Stimulated activated CD8-positive, alpha-beta memory T cell treated with anti-CD3 and anti-CD28 coated beads, Interleukin-7, amount 100 ng/mL, for 4 hours (primary cell): ENCODE measurements at places on chromosomes 12 and 14.
A peak's percentile ranks its signal among the peaks of the same experiment; 100 is the strongest.

- DNase-seq = no peak
Measured at GRCh38 chr12:128867466-128867865, 14.2 kb downstream of the GLT1D1 start.

DNA sequence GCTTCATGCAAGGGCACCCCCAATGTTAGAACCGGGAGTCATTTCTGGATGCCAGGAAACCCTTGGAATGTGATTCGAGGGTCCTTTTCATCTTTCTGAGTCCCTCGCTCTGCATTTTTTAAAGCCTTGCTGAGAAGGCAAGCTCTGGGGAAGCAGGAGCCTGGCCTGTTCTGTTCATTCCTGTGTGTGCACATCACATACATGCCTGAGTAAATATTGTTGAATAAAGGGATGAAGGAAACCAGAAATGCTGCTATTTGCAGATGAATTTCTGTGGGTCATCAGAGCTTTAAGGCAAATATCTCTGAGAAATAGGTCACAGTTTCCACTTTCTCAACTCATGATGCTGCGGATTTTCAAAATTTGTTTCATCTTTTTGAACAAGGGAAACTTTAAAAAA, 170.1 kb downstream of the PAH start:
- DNase-seq = no peak

GRCh38 chr12:50555471-50555885, 50.7 kb downstream of the DIP2B start:
- no peak for DNase-seq

GRCh38 chr12:52494518-52494917, 1.5 kb upstream of the KRT6A start:
- no peak for DNase-seq

DNA sequence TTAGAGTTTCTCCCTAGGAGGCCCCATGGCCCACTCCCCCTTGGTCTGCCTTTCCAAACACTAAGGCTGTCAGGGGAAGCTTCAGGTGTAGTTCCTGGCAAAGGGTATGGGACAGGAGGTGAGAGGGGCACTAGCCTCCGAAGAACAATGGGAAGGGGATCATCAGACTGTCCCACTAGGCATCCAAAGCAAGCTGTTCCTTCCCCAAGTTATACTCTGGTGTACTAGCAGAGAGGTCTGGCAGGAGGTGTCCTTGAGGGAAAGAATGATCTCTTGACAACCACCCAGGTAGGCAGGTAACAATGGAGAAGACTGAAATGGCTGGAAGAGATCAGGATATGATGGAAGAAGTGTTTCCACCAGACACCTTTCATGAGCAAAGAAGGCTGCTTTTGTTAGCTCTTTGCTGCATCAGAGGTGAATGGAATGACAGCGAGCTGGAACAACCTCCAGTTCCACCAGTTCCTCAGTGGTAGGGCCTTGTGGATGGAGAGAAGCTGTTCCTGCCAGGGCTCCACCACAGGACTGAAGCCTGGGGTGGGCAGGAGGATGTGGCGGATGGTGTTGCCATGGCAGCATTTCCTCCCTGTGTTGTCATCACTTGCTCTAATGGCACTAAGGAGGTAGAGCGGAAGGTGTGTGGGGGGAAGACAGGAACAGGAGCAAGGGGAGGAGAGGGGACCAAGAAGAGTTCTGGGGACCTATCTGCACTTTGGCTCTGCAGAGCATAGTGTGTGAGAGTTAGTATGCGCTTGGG, 2.3 kb upstream of the AGAP2 start:
- DNase-seq = peak; percentile 69

GRCh38 chr12:32891526-32891925, 5.1 kb downstream of the PKP2 start:
- no peak for DNase-seq

DNA sequence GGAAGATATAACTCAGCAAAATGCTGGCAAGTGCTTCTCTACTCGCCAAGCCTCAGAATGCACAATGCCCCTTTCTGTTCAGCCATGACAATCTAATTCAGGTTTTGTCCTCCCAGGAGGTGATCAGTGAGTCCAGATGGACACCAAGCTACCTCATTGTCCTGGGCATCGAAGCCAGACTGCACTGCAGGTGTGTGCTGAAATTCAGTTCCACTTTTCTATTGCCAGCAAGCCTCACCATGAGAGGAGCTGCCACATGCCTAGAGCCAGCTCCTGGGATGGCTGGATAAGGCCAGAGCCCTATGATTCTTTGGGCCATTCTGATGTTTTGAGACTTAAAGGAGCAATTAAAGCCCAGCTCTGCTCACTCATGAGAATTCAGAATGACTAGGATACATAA, 186.7 kb downstream of the GRIN2B start:
- DNase-seq = no peak

DNA sequence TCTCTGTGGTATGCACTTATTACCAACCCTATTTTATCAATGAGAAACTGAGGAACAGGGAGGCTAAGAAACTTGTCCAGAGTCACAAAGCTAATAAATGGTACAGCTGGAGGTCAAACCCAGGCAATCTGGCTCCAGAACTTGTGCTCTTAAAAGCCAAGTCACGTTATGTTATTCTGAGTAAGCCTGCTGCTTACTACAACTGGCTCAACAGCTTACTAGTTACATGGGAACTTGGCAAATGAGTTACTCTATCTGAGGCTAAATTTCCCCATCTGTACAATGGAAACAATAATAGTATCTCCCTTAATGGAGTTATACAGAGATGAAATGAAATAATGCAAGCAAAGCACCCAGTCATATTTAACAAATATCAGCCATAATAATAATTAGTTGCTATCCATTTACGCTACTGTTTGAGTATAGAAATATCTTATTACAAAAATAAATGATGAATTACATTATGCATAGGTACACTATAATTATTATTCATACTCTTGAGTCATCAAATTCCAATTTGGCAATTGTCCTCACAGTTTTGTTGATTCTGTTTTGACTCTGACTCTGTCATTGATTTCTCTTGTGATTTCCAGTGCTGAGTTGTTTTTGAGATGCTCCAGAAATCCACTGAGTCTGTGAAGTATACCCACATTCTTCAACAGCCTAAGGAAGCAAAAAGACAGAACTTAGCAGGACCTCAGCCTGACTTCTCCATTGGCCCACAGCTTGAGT, 112.2 kb downstream of the TBX5 start:
- DNase-seq = no peak

DNA sequence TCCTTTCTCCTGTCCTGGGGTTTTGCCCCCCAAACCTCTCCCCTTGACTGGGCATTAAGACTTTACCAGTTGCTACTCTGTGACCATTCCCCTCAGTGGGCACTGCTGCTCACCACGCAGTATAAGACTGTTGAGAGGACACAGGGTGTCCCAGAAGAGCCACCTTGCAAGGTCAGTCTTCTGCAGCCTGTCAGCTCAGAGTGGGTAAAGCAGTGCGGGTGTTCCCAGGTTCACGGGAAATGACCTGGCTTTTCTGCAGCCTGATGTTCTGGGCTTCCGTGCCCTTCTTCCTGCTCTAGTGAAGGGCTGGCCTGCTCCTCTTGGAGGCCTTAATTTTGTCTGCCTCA, 34.2 kb downstream of the KCNA1 start:
- no peak for DNase-seq

GRCh38 chr12:45590646-45591045, 138.9 kb upstream of the ARID2 start:
- DNase-seq = no peak

DNA sequence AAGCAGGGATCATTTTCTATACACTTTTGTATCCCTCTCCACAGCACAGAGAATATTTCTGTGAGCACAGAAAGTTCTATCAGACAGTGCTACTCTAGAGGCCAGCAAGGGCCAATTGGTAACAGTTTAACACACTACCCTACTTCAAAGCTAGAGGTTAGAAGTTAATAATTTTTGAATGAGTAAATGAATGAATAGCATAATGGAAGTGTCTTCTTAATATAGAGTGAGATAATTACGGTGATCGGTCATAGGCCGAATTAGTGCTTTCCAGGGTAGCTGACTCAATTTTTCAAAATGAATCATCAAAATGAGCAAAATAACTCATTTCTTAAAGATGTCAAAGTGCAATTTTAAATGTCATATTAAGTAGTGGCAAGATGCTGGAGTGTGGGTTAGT, 67.0 kb upstream of the CCDC198 start:
- no peak for DNase-seq

DNA sequence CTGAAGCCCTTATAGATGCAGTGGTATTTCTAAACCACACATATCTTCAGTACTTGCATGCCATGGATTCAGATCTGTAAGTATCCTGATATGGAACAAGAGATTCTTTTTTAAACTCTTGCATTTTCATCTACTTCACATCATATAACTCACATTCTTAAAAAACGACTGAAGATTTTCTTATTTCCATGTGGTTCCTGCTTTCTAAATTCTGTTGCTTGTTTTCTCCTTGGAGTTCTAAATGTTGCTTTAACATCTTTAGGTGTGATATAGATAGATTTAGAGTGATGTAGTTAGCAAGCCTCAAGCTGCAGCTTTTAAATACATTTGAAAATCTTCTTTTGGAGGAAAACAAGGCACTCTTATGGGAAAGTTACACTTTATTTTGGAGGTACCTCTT, 455.4 kb downstream of the FOXG1 start:
- DNase-seq = no peak

DNA sequence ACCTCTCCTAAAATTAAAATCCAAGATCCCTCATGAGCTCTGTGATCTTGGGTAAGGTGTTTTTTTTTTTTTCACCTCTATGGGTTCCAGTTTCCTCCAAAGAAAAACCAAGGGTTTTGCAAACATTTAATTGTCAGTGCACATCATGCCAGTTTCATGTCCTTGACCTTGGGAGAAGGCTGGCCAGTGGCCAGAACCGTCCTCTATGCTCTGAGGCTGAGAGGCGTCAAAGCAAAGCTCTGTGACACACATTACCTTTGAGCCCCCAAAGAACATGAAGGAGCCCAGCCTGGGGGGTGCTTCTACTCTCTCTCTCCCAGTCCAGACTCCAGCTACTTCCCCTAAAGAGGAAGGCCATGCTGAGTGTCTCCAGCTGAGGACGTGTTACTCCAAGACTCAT, 145.5 kb upstream of the TMEM132C start:
- DNase-seq = no peak

GRCh38 chr12:124520265-124520701, 47.1 kb downstream of the NCOR2 start:
- DNase-seq = no peak

DNA sequence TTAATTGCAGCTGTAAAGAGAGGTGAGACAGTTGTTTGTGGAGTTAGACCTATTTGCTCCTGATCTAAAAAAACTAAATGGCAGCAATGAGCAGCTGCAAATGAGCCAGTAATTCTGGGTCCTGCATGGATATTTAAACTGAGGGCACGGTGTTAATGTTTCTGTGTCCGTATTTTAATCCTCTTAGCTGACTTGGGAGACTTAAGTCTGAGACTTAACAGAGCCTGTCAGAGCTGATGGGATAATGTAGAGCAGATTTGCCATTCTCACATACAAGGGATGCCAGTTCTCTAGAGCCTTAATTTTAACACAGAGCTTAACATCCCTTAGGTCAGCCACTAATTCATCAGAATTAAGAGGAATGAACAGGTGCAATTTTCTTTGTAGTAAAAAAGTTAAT, 178.6 kb upstream of the PDE3A start:
- DNase-seq = no peak

GRCh38 chr14:31828946-31829868, 247.9 kb upstream of the ARHGAP5 start:
- no peak for DNase-seq

GRCh38 chr12:96743606-96744005, 163.5 kb upstream of the NEDD1 start:
- no peak for DNase-seq

DNA sequence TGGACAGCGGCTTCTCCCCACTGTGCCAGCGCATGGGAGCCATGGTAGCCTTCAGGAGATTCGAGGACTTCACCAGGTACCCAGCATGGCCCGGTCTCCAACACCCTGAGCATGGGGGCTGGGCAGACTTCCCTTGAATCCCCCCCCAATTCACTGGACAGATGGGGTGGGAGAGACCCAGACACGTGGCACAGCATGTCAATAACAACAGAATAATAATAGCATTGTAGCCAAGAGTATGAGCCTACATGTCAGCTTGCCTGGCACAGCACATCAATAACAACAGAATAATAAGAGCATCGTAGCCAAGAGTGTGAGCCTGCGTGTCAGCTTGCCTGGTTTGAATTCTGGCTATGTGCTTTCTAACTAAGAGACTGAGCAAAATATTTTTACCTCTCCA, 76.4 kb downstream of the FOXN4 start:
- no peak for DNase-seq

DNA sequence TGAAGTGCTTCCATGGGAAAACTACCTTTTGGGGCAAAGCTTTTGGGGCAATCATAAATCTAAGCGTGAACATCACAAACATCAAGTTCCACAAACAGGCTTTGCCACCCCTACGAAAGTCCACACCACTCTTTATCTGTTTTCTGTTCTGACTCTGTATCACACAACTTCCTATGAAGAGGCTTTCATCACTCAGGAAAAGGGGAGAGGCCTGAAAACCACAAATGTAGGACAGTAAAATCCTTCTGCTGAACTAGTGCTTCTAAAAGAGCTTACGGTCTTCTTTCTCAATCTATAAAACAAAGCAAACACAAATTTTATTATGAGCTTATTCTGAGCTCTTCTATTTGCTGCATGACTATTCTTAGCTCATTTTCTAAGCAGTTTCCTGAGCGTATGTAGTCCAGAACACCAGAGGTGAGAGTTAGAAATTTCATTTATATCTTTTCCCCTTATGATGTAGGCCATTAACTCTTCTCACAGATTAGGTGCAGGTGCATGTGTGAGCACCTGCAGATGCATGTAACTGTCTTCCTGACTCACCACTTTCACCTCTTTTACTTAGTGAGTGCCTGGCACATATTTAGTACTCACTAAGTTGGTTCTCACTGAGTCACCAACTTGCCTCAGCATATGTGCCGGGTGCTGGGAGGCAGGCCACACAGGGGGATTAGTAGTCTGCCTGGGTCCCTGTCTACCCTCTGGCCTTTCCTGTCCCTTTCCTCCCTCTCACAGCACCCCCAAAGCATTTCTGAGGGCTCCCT, 32.9 kb upstream of the SYCP3 start:
- no peak for DNase-seq

DNA sequence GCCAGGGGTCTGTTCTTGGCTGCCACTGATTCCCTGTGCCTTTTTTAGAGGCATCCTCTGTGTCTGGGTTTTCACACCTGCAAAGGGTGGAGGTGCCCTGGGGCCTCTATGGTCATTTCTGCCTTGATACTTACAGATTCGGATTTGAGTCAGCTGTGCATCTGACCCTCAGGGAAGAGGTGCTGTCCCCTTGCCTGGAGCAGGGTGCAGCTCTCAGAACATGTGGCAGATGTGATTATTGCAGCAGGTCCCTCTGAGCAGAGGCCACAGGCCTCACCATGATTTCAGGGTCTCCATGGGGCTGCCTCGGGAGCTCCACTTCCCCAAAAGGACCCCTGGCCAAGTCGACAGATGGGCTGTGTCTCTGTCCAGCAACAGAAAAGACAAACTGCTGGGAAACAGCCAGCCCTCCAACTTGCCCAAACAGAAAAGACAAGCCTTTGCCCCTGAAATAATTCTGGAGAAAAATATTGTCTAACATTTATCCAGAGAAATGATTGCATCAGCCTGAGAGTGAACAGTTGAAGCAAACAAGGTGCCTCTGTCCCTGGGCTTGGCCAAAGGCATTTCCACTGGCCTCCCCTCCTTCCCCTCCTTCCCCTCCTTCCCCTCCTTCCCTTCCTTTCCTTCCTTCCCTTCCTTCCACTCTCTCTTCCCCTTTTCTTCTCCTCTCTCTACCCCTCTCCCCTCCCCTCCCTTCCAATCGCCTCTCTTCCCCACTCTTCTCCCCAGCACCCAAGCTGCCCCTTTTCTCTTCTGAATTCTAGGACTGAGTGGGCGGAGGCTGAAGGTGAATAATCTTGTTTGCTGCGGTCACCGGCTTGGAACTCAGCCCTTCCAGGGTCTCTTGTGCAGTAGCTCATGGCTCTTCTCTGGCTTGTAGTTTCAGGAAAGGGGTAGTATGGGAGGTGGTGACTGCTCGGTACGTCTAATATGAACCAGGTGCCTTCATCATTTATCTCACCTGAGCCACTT, 676 bp downstream of the SERPINA3 start:
- no peak for DNase-seq
